ENCODE measurements at places on chromosomes 6 and 20.

DNA sequence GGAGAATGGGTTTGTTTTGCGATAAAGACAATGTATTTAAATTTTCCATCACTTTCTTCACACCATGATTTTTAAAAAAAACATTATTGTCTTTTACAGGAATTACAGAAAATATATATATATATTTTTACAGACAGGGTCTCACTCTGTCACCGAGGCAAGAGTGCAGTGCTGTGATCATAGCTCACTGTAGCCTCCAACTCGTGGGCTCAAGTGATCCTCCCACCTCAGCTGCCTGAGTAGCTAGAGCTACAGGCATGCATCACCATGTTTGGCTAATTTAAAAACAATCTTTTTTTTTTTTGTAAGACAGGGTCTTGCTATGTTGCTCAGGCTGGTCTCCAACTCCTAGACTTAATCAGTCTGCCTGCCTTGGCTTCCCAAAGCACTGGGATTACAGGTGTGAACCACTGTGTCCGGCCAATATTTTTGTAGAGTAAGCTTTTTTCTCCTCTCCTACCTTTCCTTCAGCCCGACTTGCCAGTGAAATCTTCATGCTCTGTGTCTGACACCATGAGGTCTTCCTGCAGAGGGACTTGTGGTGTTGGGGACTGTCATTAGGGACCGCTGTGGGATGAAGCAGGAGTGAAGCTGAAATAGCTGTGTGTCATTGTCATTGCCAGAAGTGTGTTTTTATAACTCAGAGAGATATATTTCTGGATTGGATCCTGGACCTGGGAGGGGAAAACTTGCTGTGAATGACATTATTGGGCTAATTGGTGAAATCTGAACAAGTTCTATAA, 13.2 kb downstream of the DSP start:
- no peak for DNase-seq

- DNase-seq = no peak
These were observed 57.5 kb downstream of the EPB41L2 start for GRCh38 chr6:131005439-131006016.

DNA sequence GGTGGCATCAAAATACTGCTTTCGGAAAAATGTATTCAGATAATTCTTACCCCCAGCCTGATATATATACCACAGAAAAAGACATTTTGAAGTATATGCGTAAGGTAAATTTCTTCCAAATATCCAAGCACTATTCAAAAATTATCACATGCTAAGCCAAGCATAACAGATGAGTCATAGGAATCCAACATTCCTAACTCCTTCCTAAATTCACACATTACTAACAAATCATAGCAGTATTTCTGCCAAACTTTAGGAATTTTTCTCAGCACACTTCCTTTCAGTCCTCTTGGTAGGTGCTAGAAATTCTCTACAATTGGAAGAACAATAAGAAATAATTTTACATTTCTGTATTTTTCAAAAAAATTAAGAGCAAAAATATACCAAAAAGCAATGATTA, 417.5 kb downstream of the EYS start:
- DNase-seq = no peak

GRCh38 chr6:291204-291696, 1.0 kb upstream of the DUSP22 start:
- no peak for DNase-seq

GRCh38 chr6:35470663-35471120, 2.5 kb downstream of the RPL10A start:
- no peak for DNase-seq

All from nucleus accumbens (tissue), 56 donors.